ENCODE measurements at places on chromosomes 3 and 15.

DNA sequence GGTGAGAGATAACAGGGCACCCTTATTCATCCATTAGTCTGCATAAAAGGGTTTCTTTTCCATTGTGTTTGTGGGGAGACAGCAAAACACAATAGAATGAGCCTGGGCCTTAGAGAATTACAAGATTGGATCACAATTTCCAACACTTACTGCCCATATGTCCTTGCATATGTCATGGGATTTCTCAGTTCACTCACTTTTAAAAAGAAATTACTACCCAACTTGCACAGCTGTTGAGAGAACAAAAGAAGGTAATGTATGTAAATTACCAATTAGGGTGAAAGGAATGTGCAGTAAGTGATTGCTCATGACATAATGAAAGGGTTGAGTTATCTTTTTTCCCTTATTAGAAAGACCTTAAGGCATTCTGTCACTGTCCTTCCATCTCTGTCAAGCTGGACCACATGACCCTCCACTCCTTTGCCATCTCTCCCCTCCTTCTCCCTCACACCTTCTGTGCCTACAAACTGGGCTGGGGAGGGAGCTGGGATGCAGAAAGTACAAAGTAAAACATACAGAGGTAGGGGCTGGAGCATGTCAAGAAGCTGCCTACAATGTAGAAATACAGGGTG lies 244.2 kb downstream of the ZMAT3 start:
- no peak for DNase-seq

DNA sequence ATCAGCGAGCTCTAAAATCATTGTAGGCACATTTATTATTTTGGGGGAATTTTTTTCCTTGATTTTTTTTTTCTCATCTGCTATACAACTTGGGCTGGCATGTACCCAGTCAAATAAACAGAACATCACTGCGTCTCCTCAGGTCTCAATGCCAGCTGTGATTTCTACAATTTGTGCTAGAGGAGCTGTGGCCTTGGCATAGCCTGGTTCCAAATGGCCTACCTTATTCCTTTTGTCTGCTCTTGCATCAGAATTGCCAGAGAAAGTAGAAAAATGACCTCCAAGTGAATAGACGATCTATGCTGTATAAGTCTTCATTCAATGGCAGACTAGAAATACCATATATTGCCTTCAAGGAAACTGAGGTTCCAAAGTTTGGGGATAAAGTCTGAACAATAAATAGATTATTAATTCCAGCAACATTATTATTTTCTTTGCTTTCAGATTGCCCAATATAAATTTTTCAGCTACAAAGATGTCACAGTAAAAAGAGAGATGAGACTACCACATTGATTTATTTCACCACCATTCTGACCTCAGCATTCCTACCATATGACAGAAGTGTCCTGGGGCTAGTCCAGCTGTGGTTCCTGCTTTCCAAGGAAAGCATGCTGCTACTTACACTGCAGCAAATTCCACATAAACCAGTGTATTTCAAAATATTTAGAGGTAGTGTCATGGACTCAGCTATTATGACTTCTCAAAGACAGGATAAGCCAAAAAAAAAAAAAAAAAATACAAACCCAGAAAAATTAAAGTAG lies 493.9 kb upstream of the ZNF385D start:
- peak; percentile 84 for DNase-seq

DNA sequence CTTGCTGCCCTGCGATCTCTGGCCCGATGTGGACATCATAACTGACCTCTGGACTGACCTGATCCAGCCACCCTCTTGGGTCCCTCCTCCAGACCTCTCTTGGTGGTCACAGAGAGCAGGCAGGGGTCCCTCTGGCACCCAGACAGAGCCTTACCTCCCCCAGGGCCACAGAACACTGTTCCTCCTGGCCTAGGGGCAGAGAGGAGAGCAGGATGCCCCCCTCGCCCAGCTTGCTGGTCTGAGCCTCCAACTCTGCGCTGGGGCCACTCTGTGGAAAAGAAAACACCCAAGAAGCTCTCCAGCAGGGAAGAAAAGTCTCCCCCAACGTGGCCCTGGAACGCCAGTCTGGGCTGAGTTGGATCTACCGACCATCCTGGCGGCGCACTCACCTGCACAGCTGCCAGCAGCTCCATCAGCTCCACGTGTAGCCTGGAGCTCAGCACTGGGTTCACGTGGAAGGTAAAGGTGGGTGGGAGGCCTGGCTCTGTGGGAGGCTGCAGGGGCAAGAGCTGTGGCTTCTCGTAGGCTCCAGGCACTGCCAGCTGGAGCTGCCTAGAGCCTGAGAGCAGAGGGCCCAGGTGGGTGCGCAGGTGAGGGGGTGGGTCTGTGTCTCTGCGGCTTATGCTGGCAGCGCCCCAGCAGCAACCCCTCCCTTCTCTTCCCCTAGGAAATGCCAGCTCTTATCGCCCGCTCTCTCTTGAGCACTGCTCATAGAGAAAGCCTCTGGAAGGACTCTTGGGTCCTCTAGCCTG lies 6.0 kb downstream of the PLA2G4F start:
- no peak for DNase-seq

GRCh38 chr15:37877851-37878741 lies 56.3 kb upstream of the TMCO5A start:
- DNase-seq, result peak; percentile 89

- no peak for DNase-seq
Observed at GRCh38 chr15:50862553-50862952, 45.9 kb upstream of the AP4E1 start.

DNA sequence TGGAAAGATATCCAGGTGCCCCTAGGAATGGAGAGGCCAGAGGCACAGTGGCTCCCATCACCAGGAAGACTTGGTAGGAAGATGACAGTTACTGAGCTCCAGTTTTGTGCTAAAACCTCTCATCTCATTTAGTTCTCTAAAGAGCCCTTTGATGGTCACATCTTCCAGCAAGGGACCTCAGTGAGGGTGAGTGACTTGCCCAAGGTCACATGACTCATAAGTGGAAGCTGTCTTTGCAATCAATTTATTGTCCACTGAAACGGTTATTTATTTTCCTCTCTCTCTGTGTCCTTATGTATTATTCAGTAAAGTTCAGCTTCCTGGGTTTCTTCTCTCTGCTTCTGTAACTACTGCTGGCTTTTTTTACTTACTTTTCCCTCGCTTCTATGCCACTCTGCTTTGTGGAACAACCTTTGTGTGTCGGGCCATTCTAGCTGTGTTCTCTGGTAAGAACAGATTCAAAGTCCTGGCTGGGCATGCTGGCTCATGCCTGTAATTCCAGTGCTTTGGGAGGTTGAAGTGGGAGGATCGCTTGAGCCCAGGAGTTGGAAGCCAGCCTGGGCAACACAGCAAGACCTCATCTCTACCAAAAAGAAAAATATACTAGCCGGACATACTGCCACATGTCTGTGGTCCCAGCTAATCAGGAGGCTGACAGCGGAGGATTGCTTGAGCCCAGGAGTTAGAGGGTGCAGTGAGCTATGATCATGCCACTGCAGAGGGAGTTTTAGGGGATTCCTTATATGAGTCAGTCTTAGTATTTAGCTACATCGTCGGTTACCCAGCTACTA lies 55.9 kb downstream of the PDIA5 start:
- DNase-seq, result peak; percentile 48

- DNase-seq, result peak; percentile 83
Observed at GRCh38 chr3:145015253-145015652, 1043.6 kb downstream of the DIPK2A start.

GRCh38 chr3:100864471-100865250 lies 128.6 kb downstream of the ABI3BP start:
- DNase-seq, result no peak

DNA sequence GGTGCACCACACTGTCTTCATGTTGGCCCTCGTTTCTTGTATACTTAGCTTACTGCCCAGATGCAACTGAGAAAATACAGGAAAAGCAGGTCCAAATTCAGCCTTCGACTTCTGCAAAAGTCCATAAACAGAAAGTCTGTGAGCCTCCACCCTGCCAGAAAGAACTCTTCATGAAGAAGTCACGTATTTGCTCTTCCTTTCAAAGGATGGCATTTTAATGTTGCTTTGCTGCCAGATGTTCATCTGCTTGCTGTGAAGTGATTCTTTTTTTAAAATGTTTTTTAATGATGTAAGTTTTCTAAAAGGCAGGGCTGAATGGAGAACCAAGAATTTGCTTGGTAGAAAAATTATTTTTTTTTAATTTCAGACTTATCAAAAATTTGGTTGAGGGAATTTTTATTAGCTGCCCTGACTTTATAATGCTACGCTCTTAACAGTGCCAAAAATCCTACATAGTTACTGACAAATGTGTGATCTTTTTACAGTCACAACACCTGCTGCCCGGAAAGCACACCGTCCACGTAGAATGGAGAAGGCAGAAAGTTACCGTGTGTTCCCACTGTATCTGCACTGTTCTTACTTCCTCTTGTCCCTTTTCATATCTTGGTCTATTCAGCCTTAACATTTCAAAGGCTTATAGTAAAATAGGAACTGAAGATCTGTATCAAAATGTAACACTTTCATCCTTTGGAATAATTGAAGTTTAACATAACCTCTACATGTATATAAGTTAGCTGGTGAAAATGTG lies 136.3 kb downstream of the LRRC28 start:
- DNase-seq, result no peak

DNA sequence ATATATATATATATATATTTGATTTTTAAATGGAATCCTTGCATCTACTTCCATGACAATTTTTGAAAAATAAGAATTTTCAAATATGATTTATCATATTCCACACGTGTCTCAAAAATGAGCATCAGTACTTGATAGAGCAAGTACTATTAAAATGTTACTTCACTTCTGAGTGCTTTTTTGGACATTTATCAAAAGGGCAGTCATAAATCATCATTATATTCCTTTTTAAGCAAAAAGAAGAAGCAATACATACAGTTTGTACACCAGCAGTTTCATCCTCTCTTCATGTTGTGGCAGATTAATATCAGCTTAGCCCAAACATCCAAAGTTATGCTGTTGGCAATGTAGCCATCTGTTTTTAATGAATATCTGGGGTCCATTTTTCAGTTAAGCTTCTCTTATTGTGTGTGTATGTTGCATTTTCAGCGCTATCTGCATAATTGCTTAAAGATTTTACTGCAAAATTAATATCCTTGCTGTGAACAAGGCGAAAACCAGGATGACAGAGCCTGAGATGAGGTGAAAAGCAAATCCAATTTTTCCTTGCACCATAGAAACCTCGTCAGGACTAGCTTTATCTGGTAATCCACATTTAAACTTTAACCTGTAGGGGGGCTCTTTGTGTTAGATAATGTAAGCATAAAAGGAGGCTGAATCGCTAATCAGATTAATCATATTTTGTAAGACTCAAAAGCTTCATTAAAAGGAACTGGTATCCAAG lies 604.9 kb upstream of the AGTR1 start:
- DNase-seq, result no peak

DNA sequence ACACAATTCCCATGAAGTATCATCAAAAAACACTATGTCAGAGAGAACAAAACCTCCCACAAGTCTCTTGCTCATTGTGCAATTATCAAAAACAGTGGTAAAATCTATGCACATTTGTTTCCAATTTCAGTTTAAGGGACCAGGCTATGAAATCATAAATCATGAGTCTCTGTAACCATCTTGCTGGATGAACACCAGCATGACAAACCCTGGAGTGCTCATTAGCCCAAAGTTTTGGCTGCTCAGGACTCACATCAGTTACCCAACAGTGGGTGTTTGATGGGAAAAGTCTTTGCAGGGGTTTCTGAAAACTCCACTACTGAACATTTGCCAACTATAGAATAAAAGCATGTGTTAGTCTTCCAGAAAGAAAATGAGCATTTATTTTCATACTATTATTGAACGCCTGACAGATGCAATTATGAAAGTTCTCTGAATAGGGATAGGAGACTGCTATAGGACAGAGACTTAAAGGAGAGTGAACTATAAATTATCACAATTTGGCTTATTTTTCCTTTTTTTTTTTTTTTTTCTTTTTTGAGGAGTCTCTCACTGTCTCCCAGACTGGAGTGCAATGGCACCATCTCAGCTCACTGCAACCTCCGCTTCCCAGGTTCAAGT lies 240.8 kb upstream of the KCNMB2 start:
- DNase-seq, result peak; percentile 83

DNA sequence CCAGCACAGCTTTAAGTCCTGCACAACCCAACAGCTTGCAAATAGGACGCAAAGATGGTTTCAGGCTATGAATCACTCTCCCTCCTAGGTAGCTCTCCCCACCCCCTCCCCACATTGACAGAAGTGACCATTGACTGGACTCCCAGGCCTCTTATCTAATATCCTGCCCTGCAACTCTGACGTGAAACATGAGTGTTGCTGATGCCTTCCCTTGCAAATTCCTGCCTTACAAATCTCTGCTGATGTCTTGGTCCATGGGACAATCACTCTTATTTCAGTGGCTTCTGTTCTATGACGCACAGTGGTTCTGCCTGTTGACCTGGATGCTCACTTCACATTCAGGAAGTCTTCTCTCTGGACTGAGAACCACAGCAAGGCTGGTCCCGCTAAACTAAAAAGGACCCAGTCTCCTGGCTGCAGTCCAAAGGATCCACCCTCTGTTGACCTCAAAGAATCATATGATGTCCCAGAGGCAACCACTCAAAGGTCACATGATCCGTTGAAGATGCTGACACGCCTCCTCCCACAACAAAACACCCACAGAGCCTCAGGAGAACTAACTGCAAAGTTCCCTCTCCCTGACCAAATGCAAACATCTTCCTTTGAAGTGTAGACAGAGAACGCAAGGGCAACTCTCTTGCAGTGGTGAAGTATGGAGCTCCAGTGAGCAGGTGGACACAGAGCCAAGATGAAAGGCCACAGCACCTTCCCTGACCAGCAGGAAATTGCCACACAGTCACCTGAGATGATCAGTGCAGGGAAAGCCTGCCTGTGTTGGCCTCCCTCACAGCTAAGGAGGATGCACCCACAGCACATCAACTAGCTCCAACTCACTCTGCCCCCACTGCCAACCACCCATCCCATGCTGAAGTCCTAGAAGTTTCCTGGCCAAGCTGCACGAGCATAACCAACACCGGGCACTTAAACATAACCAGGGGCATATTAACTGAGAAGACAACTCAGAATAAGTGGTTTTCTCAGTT lies 112.3 kb downstream of the ADAMTS17 start:
- DNase-seq, result peak; percentile 60

GRCh38 chr15:65405791-65406423 lies 16.8 kb downstream of the IGDCC4 start:
- no peak for DNase-seq

DNA sequence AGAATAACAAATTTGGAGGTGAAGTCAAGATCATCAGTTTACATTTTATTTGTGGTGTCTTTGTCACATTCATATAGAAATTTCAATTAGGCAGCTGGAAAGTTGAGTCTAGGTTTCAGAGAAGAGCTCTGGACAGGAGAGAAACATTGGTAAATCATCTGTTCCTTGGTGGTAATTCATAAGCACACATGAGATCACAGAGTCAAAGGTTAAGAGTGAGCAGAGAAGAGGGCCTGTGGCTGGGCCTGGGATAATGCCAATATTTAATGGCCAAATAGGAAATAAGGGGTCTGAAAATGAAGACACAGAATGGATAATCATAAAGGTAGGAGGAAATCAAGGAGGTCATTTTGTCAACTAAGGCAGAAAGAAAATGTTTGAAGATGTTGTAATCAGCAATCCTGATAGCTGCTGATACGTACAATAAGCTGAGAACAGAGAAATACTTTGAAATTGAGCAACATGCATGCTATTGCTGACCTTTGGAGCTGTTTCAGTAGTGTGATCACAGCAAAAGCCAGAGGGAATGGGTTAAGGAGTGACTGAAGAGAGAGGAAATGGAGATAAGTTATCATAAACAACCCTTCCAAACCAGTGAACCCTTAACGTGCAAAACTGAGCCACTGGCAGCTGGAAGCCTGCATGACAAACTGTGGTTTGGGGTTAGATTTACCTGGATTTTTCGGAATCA lies 692.8 kb downstream of the AGBL1 start:
- no peak for DNase-seq

All from fibroblast of pulmonary artery (primary cell).